ENCODE measurements at places on chromosomes 6 and 20.

DNA sequence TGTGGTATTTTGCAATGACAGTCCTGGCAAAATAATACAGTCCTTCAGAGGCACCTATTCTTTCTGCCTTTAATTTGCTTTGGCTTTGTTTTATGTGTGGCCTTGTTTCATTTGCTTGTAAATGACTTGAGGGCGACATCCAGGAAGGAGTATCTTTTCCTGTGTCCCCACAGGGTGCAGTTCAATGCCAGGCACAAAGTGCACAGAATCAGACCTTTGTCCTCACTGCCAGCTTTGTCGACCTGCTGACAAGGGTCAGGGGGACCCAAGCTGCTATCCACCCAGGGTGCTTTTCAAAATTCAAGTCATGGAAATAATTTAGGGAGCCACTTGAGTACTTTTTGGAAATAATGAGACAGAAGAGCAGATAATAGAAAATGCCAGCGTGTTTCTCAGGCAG is 37.0 kb upstream of the CDKN1A start:
- no peak for DNase-seq

- DNase-seq: peak; percentile 66
Measured at GRCh38 chr20:35768731-35769664, 2.8 kb upstream of the PHF20 start.

DNA sequence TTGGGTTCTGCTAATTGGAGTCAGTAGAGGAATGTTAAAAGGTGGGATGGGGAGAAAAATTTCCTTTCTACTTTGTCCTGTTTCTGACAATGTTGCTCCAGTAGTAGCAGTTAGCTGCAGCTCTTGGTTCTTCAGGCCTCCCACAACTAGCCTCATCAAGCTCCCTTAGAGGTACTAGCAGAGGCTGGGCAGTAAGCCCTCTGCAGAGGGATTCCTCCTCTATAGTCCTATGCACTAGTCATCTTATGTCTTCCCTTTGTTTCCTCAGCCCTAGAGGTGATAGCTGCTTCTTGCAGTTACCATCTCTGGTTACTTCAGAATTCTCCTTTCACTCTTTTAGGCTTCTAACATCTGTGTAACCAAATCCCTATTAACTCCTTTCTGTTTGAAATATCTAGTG is 99.8 kb downstream of the FILIP1 start:
- DNase-seq: no peak

DNA sequence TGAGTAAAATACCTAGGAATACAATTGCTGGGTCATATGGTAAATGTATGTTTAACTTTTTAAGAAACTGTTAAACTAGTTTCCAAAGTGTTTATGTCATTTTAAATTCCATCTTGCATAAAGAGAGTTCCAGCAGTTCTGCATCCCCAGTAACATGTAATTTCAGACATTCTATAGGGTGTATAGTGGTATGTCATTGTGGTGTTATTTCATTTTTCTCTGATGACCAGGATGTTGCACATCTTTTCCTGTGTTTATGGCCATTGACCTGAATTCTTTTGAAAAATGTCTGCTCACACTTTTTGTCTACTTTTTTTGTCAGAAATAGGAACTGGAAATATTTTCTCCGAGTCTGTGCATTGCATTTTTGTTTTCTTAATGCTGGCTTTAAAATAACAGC is 128.9 kb downstream of the TMEM200A start:
- no peak for DNase-seq

- no peak for DNase-seq
Measured at GRCh38 chr6:69732640-69733039, 64.2 kb downstream of the LMBRD1 start.

DNA sequence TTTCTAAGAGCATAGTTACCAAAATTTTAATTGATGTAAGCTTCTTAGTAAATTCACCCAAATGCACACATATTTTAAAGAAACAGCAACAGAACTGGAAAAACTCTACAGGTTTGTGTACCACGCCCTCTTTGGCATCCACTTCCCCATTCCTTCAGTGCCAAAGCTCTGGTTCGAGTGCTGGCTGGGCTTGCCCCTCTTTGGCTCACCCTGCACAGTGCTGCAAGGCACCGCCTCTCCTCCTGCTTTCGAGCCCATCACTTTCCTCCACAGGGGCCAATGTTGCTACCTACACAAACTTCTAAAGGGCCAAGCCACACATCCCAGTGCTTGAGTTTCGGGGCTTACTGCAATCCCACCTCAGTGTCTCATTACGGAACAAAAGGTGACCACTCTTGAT is 9.6 kb downstream of the LRP11 start:
- no peak for DNase-seq

DNA sequence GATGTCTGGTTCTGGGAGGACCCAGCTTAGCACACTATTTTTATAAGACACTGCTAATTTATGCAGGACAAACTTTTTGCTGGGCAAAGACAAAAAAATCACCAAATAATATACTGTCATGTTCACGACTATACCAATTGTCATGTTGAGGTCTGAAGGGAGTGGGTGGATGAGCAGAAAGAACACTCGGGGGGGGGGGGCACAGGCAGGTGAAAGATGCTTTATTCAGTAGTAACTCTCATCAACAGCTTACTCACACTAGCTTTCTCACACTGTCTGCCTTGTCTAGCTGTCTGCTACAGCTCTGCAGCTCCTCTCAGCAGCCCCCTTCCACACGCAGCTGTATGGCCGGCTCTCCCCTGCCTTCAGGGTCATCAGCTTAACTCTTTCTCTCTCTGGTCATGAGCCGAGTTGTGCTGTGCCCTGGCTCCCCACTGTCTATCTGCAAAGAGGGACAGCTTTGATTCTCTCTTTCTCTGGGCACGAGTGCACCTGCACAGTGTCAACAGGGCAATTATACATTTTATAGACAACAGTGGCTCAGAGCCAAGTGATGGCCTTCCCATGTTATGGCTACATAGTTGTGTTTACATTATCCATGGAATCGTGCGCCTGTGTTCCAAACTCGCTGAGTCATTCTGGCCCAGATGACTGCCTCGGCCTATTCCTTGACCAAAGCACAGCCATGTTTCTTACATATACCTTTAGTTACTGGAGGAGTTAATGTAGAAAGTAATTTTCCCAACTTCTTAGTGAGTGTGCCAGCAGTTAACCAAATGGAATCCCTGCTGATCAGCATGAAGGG is 187.7 kb upstream of the PRSS16 start:
- DNase-seq: peak; percentile 2

- DNase-seq: peak; percentile 25
Measured at GRCh38 chr6:138162111-138162954, 594 bp downstream of the ARFGEF3 start.
